SW480 (cell line): ENCODE measurements at places on chromosomes 13 and 19.
A peak's percentile ranks its signal among the peaks of the same experiment; 100 is the strongest.

DNA sequence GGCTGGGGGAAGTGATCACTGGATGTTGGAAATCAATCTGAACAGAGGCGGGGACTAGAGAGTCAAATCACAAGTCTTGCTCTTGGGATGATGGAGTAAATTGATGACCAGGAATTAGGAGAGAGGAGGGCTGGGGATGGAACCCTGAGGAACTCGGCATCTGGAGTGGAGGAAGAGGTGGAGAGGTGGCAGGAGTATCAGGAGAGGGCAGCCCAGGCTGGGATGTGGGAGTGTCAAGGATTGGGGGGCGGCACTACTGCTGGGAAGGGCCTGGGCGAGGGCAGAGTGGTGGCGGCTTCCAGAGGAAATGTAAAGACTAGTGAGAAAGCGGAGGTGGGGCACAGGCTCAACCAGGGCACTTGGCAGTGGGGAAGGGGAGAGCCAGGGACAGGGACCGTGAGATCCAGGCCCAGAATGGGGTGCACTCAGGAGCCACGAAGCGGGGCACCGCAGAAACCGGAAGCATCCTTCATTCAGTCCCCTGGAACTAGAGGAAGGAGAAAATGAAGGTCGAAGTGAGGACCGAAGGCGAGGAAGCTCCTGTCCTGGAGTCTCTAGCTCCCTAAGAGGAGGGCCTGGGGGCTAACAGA, 81.2 kb upstream of the GPR183 start:
- no peak for DNase-seq

DNA sequence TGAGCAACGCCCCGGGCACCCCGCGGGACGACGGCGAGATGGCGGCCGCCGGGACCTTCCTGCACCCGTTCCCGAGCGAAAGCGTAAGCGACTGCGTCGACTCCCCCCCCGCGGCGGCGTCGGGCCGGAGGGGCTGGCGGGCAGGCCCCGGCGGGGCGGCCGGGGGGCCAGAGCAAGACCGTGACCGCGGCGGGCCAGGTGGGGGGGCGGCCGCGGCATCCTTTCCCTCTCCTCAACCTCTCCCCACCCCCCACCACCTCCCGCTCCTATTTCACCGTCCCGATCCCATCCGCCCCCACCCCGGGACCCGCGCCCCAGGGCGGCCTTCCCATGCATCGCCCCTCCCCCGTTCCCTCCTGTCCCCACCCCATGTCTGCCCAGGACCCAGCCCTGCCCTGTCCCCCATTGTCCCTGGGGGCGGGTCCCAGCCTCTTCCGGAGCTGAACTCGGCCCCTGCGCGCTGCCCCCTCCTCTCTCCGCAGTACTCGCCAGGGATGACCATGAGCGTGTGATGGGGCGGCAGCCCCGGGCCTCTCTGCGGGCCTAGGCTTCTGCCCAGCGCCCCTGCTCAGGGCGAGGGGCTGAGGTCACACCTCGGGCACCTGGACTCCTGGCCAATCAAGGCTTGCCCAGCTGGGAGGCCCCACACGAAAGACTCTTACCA, 4.1 kb downstream of the ISYNA1 start:
- DNase-seq, result no peak

DNA sequence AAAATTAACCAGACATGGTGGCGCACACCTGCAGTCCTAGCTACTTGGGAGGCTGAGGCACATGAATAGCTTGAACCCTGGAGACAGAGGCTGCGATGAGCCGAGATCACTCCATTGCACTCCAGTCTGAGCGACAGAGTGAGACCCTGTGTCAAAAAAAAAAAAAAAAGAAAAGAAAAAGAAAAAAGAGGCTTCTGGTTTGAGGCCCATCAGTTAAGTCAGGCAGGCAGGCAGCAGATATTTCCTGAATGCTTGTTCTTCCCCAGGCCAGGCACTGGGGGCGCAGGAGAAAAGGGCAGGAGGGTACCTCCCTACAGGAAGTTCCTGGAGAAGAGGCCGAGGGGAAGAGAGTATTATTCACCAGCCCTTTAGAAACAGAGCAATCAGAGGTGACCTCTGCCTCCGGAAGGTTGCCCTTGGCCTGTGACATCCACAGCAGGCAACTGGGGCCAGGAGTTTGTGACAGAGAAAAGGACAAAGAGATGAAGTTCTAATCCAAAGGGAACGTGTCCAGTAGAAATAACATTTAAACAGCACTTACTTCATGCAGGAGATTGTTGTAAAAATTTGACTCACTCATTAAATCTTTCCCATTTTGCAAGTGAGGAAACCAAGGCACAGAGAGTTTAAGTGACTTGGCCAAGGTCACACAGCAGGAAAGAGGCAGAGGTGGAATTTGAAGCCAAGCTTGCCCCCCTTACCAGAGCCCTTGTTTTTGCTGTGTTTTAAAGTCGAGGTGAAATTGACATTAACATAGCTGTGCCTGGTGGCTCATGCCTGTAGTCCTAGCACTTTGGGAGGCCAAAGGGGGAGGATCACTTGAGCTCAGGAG, 4.3 kb upstream of the RLN3 start:
- peak; percentile 73 for DNase-seq

DNA sequence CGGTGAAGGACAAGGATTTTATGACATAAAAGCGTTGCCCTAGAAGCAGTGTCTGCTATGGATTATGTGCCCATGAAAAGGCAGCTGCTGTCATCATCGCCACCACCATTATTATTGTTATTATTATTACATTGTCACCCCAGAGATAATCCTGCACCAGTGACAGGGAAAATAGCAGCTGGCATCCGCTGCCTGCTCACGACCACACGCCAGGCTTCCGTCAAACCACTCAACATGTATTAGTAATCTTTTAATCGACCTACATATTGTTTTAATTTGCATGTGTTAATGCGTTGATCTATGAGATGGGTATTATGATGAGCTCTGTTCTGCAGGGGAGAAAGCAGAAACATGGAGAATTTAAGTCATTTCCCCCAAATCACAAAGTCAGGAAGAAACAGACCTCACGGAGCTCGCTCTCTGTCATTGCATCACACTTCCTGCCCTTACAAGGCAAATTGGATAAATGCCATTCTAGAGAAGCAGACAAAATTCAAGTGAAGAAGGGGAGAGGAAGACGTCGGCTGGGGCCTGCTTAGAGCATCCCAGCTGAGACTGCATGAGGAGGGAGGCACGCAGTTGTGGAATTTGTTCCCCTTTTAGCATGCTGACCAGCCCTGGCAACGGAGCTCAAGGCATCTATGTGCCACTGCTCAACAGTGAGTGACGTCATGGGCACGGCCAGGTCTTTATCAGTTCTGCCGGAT, at the start of gene FFAR3:
FFAR3 (plus strand) TSS at position 594 of the 707 bp plus-strand sequence. CDS start 431 bp downstream, outside the sequence.
- no peak for DNase-seq

- DNase-seq, result no peak
Observed at GRCh38 chr19:4712771-4713170, 10.9 kb downstream of the DPP9 start.

- no peak for DNase-seq
Observed at GRCh38 chr13:75145927-75146326, 336.0 kb downstream of the TBC1D4 start.

- no peak for DNase-seq
Observed at GRCh38 chr13:106369858-106370257, 165.6 kb downstream of the EFNB2 start.

- DNase-seq, result peak; percentile 25
Observed at GRCh38 chr19:11659612-11660011, 62.3 kb downstream of the ZNF627 start.

- DNase-seq, result no peak
Observed at GRCh38 chr13:39100996-39101738, 62.9 kb downstream of the NHLRC3 start.

GRCh38 chr13:51333421-51333820, 6.1 kb upstream of the SERPINE3 start:
- DNase-seq, result no peak

DNA sequence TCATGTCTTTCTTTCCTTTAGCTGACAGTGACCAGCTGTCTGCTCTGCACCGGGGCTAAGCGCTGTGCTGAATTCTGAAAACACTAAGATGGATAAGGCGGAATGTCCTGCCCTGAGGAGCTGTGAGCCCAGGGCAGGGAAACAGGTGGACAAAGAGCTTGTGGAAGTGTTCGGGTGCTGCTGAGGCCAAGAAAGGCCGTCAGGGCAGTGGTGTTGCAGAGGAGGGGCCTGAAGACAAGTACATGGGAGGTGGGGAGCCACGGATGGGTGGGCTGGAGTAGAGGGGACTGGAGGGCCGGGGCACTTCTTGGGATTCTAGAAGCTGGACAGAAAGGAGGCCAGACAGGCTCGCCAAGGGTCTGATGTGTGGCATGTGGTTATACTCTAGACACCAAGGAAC, 66.2 kb upstream of the GPR183 start:
- no peak for DNase-seq

DNA sequence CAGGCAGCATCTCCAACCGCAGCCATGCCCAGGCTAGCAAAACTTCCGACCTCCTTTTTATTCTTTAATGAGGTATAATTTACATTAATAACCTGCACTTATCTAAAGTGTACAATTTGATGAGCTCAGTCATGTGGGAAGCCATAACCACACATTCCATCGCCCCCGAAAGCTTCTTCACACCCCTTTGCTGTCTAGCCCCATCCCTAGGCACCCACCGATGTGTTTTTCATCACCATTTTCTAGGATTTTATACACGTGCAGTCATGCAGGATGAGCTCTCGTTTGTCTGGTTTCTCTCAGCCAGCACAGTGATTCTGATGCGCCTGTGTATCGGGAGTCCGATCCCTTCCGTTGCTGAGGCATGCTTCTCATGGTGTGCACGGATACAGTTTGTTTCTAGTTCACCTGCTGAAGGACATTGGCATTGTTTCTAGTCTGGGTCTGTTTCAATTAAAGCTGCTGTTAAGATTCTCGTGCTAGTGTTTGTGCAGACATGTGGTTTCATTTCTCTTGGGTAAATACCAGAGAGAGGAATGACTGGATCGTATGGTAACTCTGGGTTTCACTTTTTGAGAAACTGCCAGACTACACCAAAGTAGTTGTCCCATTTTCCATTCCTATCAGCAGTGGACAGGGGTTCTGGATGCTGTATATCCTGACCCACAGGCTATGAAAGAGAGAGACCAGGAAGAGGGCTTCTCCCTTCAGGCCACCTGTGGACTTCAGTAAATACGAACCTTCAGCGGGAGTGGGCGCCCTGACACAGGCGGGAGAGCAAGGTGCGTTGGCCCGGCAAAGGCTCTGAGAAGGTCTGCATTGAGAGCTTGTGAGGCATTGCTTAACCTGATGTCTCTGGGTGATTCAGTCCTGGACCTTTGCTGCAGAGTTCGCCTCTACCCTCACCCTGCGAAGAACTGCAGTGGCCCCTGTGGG, 4.9 kb downstream of the AP1M1 start:
- DNase-seq, result no peak

DNA sequence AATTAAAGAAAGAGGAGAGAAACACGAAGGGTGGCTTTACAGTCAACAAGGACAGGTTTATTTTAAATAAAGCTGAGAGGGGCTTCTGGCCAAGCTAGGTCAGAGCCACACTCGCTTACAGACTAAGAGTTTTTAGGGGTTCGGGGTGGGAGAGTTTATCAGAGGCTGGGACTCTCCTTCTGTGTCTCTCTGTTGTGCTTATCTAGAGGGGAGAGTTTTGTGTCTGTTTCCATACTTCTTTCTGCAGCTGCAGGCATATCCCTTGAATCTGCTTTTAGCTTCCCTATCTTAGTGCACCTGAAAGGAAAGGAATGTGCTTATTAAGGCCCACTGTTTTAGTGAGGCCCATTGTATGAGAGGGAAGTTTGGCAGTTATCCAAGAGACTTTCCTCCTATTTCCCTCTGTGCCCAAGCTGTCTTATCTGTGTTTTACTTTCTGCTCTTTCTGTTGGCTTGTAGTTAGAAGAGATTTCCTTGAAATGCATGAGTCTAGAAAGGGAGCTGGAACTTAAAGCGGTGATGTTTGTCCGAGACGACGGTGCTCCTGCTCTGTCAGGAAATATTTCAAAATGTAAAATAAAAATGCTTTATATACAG, 275.3 kb downstream of the KCTD12 start:
- no peak for DNase-seq

- no peak for DNase-seq
Observed at GRCh38 chr13:28136916-28137315, 1.4 kb upstream of the PAN3 start.

GRCh38 chr19:13579388-13580060, 73.2 kb upstream of the CACNA1A start:
- DNase-seq, result no peak

DNA sequence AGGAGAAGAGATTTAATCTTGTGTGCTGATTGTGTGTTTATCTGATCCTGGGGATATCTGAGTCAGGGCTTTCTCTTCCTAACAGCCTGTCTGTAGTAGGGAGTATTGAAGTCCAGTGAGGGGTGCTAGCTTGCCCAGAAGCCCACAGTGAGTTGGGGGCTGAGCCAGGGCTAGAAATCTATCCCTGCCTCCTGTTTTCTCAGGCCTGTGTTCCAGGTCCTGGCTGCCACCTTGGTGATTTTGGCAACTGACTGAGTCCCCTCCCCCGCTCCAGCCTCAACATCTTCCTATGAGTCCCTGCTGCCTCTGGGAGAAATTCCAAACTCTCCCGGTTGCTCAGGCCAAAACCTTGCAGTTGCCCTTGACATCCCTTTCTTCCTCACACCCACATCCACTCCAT, 7.7 kb upstream of the NOVA2 start:
- no peak for DNase-seq

DNA sequence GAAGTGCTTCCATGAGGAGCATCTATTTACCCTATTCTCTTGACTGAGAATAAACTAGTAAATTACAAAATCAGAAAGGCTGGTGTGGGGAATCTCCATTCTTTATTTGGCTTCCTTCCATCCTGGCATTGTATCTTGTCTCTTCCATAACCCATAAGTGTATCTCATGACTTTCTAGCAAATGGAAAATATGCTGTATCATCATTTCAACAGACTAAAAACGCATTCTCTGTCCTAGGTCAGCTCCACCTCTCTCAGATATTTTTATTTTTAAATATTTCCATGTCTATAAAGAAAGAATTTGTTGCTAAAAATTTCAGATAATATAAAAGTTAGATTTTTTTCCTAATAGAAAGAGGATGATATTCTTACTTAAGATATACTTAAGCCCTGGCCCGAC, 154.2 kb upstream of the MYO16 start:
- DNase-seq, result no peak

DNA sequence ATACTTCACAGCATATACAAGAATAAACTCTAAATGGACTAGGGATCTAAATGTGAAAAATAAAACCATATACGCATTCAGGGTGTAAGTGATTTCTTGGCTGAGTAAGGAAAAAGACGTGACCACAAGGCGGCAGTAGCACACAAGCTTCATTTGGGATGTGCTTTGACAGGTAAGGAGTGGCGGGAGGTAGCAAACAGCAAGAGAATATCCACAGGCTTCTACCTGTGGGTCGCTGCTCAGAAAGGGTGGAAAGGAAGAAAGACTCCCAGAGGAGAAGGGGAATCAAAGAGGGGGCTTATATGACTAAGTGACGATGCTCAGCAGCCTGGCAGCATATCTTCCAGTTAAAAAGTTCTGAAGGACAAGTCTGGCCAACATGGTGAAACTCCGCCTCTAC, 2.5 kb upstream of the ZNF121 start:
- DNase-seq, result peak; percentile 76

- DNase-seq, result peak; percentile 94
Observed at GRCh38 chr19:1102407-1103131, 1.2 kb upstream of the GPX4 start.

DNA sequence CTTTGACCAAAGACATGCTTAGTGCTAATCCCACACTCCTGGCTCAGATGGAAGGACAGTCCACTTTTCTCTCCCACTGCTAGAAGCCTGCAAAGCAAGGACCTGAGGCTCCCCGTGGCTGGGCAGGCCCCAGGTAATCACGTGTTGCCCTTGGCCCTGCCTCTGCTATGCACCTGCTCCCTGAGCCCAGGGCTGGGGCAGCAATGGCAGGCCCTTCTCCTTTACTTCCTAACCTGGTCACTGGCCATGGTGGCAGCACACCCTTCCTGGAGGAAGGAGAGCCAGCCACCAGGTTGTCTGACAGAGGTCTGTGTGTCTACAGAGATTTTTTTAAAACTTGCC, 27.9 kb upstream of the ZNF492 start:
- no peak for DNase-seq

GRCh38 chr19:13173139-13173737, 23.0 kb downstream of the IER2 start:
- DNase-seq, result no peak
